Fibroblast of gingiva (primary cell): ENCODE measurements at places on chromosomes 6 and 20.

DNA sequence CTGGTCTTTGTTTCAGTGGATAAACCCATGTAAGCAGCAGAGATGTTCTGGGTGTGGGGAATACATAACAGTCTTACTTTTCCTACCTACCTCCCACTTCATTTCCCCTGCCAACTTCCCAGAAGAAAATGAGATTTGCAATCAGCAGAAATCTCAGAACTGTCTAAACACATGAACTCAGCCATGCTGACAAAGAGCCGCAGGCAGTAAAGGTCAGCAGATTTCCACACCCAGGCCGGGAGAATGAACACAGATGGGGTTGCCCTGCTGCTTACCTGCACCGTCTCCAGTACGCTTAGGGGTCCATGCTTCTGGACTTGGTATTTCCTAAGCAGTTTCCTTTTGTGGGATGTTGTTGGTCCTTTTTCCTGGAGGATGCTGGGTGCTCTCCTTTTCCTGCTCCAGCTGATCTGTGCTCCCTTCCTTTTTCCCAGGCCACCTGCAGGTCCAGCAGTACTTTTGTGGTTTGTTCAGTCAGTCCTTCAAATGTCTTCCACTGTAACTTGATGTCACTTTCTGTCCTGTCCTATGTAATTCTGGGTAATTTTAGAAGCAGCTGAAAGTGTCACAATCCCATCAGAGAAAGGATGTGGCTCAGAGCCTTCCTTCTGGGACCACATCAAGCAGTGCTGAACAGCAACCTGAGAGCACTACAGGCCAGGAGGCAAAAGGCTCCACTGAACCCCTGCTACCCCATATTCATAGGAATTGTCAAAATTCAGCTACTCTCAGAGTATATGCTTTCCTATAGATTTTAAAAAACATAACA lies 129.0 kb downstream of the CEP57L1 start:
- DNase-seq: no peak

DNA sequence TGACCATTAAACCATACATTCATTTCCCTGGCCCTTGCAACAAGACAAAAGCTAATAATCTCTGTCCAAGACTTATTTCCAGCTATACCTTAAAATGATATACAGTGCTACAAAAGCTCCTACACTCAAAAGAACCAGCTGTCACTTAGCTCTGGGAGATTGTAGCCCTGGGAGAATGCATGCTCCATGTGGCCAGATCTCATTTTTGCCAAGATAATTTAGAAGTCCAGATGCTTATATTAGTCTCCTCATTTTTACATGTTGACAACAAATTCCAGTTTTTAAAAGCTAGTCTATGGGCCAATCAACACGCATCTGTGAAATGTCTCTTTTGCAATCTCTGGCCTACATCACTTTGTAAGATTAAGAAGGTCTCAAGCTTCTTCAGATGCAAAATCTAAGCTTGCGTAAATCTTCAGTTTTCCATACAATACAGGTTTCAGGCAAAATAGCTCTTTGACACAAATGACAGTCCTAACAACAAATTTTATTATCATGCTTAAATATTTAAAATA lies 27.1 kb downstream of the TASP1 start:
- no peak for DNase-seq

DNA sequence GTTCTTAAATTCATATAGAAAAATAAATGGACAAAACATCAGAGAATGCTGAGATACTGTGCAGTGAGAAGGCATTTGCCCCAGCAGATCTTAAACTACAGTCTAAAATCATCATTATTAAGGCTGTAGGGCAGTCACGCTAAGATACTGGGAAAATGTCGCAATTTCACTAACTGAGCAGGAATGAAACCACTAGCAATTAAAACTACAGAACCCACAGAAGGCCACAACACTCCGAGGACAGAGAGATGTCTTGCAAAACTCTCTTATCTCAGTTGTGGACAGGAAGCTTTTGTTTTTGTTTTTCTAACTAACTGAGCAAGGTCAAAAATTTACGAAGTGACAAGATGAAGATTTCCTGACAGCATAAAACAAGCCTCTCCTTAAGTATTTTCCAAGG lies 18.2 kb downstream of the GNAS-AS1 start:
- DNase-seq: no peak

DNA sequence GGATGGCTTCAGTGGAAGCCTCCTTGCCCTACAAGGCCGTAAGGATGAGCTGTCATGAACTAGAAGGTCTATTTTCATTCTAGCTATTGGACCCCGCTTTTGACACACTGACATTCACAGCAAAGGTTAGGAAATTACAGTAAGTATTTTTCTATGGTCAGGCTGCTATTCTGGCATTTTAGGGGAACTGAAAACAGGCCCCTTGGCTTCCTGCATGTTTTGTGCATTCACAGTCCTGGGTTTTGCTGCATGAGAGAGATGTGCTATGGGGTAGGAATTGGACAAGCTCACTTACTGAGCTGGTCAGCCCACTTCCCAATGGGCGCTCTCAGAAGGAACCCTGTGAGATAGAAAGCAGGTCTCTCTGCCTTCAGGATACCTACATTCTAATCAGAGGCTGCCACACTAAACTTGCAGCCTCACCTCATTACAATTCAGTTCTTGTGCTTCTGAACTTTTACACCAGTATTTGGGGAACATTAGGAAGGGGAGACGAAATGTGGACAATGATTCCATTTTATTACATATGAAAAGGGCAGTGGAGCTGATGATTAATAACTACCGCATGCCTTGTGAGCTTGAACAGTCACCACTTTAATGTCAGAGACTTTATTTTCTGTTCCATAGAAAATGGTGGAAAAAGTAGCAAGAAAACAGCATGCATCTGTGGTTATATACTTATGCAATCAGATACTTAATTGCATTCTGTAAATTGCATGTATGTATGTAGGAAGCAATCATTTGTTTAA lies 86.6 kb upstream of the TAB2 start:
- no peak for DNase-seq

DNA sequence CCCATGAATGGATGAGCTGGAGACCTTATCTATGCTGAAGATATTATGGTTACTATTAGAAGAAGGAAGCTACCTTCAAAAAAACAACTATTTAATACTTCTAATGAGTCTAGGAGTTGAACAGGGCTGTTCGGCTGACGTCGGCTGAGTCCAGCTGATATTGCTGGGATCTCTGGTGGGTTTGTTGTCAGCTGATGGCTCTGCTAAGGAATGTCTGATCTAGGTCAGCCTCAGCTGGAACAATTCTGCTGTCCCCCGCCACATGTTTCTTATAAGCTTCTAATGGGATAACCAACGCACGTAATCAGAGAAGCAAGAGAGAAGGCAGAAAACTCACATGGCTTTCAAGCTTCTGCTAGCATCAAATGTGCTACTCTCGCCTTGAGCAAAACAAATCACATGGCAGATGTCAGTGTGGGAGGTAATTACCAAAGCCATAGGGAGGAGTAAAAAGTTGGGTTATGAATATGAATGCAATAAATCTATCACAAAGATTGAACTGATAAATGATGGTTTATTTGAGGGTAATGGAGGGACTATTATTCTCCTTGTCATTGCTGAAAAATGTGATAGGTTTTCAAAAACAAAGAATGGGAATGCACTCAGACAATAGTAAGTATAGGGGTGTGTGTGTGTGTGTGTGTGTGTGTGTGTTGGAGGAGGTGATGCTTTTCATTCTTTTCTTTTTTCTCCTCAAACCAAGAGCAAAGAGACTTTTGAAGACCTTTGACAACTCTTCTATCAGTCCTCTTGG lies 71.5 kb downstream of the BTBD3 start:
- DNase-seq: no peak

GRCh38 chr6:125248136-125248535 lies 53.6 kb downstream of the HDDC2 start:
- no peak for DNase-seq

DNA sequence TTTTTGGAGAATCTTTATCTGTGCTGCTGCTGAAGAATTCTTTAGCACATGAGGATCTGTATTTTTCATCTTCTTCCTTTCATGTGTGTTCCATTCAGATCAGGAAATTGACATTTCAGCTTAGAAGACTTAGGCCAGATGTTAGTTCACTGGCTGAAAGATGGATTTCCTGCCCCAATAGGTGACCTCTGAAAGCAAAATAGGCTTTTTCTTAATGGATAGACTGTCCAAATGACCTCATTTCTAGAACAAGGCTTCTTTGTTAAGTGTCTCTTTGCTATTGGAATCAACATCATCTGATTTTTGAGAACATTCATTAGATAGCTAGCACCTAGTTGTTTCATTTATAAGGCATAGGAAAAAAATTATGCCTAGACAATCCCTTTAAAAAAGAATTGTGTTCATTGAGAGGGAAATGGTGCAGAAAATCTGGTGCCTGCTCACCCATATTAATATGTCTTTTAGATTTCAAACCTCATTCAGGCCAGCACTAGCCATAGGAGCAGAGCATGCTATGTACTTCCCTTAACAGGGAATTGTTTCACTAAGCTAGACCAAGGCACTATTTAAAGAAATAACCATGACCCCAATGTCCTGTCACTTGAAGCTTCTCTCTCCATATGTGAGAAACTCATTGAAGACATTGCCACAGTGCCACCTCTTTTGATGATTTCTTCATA lies 13.6 kb upstream of the SASH1 start:
- no peak for DNase-seq

- no peak for DNase-seq
Observed at GRCh38 chr6:34633256-34633655, 63.3 kb downstream of the ILRUN start.

- no peak for DNase-seq
Observed at GRCh38 chr6:36223706-36224105, 27.2 kb downstream of the BRPF3 start.

DNA sequence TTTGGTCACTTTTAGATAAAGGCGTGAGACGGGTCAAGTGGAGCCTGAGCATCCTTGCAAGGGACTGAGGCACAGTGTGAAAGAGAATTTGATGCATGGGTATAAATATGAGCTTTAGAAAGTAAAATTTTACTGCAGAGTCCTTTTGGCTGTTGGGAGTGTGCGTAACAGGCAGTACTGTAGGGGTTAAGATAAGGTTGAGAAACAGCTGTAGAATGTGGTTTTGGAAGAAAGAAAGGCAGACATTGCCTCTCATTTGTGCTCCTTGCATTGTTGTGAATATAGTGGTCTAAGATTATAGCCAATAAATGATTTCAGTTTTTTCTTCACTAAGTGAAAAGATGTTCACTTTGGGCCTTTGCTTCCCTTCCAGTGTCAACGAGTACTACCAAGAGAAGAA lies 73.0 kb downstream of the RREB1 start:
- DNase-seq: no peak

DNA sequence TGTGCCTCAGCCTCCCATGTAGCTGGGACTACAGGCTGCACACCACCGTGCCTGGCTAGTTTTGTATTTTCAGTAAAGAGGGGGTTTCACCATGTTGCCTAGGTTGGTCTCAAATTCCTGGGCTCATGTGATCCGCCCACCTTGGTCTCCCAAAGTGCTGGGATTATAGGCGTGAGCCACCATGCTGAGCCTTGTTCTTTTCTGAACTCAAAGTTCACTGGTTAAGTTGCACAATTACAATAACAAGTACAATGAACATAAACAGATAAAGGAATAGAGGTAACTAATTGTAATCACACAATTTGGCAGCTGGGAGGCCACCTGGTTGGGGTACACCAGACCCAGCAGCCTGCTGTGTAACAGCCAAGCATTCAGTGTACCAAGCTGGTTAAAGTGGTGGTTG lies 6.7 kb downstream of the NUDT3 start:
- DNase-seq: no peak

DNA sequence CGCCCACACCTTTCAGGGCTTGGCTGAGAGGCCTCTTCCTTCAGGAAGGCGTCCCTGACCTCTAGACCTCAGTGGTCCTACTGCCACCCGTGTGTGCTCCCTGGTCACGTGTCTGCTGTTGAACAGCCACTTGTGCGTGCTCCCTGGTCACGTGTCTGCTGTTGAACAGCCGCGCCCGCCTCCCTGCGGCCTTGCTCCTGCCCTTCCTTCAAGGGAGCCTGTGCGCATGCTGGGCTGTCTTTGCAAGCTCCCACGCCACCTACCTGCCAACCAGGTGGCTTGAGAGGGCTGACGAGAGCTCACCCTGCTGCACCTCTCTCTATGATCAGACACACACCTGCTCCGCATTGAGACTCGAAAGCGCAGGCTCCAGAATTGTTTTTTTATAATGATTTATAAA lies 179.3 kb downstream of the BMP7 start:
- DNase-seq: no peak

- no peak for DNase-seq
Observed at GRCh38 chr6:113290684-113291083, 566.5 kb upstream of the MARCKS start.

DNA sequence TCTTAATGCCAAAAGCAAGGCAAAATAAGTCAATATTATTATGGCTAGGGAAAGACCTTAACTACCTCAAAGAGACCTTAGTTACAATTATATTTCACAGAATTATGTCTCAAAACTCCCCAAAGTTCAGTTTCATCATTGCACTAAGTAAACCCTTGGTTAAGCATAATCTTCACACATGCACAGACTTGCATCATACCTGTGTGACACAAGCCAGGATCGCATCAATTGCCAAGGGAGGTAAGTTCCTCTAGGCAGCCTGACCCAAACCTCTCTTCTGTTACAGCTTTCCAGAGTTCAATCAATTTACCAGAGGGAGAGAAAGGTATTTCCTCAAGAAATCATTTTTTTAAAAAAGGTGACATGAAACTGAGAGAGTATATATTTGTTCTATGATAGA lies 31.9 kb upstream of the PRSS35 start:
- DNase-seq: no peak

DNA sequence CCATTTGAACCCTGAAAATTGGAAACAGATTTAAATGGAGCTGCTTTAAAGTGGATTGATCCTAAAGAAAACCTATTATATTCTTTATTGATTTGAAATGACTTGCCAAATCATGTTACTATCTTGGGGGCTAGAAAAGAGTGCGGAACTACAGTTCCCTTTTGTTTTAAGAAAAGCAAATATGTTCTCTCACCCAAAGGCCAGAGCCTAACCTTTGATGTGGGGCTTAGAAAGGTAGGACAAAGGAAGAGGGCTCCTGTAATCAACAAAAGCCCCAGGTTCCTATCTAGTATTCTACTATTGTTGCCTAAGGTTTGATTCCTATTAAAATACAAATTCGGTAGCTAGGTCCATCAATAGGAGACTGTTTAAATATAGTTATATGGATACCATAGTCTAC lies 100.8 kb upstream of the BEND6 start:
- DNase-seq: no peak

GRCh38 chr20:891058-891705 lies 25.0 kb downstream of the ANGPT4 start:
- DNase-seq: no peak
